Fibroblast of the conjunctiva (primary cell): ENCODE measurements at places on chromosomes 5 and 9.

DNA sequence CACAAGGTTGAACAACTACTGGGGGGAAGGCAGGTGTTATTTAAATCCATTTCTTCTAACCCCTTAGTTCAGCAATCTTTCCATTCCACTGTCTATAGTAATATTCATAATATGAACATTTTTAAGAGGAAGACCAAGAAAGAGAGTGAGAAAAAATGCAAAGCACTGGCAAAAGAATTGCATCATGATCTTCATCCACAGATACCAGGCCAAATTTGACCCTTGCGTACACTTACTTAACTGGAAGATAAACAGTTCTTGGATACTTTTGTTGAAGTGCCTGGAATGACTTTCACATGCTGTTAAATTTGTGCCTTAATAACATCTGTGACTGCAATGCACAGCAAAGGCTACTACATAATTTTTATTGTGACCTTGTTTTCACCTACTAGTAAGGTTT lies 1.8 kb downstream of the PFDN1 start:
- DNase-seq = no peak

DNA sequence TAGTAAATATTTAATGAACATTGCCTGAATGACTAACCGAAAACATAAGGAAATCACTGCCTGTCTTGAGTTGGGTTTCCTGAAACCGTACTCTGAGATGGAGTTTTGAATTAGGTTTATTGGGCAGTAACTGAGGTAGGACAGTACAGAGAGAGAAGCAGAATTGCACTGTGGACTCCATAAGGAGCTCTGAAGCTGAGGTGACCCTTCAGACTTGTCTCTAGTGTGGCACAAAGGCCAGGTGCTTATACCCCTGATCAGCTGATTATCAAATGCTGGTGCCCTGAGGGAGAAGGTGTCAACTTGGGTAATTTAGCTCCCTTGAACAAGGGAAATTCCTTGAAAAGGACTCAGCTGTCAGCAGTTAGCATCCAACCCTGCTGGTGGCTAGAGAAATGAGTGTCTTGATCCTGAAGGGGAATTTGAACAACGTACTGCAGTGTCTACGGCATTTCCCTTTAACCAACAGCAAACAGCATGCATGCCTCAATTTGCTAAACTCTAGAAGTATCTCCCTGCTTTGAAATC lies 135.0 kb upstream of the SMARCA2 start:
- no peak for DNase-seq

DNA sequence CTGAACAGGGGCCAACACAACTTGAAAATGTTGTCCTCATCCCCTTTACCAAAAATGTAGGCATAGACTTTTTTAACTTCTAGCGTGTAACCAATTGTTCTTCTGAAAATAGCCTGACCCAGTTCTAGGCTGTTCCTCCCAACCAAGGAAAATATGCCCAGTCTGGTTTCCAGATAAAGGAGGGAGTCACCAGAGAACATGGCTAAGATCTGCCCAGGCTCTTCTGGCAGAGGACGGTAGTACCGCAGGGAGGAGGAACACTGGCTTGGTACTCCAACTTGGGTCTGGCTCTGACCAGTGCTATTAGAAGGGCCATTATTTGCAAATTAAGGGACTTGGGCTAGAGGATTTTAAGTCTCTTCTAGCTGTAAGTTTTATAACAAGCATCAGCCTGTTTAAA lies 63.1 kb downstream of the GRAMD2B start:
- DNase-seq = no peak

GRCh38 chr5:153702265-153702664 lies 211.8 kb downstream of the GRIA1 start:
- no peak for DNase-seq

DNA sequence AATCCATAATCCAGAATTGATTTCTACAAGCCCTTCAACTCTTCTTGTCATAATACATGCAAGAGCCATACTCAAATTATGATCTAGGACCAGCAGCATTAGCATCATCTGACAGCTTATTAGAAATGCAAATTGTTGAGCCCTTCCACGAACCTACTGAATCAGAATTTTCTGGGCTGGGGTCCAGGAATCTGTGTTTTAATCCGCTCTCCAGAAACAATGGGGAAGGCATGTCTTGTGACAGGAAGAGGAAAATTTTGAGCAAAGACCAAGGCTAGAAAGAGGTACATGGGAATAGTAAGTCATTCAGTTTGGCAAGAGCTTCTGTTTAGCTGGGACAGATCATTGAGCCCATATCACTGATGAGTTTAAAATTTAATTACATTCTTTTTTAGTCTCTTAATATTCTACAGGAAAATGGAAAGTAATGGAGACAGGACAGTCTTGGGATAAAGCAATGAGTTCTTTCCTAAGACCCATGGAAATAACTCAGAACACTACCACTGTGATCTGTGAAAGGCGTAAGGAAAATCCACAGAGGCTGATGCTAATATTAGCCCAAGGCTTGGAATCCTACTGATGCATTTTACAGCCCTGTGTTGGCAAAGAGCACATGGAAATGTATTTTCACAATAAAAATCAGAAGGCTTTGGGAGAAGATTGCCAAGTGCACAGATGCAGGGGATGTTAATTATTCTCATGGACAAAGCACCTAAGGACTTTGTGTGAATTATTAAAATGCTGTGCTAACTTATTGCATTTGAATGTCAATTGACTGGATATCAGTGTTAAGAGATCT lies 73.7 kb upstream of the STK32A start:
- DNase-seq = no peak

GRCh38 chr9:107243742-107244141 lies 39.3 kb upstream of the RAD23B start:
- no peak for DNase-seq

GRCh38 chr5:176662371-176663333 lies 15.4 kb downstream of the TSPAN17 start:
- no peak for DNase-seq

- DNase-seq = peak; percentile 40
Observed at GRCh38 chr5:98248949-98249348, 524.5 kb upstream of the RGMB start.

DNA sequence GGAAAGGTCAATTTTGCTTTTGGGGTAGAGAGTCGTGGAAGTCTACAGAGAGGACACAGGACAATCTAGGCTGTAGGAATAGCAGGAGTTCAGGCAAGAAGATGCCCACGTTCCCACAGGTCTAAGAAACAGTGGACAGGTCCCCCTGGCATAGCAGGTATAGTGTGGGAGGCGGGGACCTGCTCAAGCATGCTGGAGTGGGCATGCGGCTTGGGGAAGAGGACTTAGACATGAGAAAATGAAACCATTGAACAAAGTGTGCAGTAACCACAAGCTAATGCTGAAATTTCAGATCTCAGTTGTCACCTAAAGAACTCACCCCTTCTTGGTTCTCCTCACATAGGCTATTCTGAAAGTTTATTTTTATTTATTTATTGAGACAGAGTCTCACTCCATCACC lies 142.8 kb upstream of the EFNA5 start:
- DNase-seq = no peak

DNA sequence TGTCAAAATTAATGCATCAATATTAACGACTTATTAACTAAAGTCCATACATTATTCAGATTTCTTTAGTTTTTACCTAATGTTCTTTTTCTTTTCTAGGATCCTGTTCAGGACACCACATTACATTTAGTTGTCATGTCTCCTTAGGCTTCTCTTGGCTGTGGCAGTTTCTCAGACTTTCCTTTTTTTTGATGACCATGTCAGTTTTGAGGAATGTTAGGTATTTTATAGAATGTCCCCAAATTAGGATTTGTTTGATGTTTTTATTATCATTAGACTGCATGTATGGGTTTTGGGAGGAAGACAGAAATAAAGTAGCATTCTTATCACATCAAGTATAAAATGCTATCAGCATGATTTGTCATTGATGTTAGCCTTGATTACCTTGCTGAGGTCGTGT lies 32.0 kb downstream of the ZCCHC7 start:
- DNase-seq = no peak

- DNase-seq = no peak
Observed at GRCh38 chr9:20760246-20760891, 76.3 kb downstream of the FOCAD start.

- no peak for DNase-seq
Observed at GRCh38 chr5:150710165-150710564, 9.3 kb upstream of the RBM22 start.

GRCh38 chr5:73019766-73020165 lies 63.9 kb downstream of the FCHO2 start:
- DNase-seq = no peak

DNA sequence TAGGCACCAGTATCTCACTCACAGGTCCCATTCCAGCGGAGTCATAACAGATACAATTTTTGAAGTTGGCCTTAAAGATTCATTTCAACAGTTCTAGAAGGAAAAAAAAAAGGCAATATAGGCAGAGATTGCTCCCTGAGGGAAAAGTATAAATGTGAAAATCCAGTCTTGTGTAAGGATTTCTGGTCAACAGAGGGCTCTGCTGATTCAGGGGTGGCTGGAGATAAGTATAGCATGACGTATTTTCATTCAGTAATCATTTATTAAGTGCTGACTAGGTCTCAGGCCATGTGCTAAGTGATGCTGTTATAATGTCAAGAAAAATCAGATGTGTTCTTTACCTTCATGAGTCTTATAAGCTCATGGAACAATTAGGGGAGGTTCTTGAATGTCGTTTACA lies 377.3 kb upstream of the MEF2C start:
- no peak for DNase-seq

- no peak for DNase-seq
Observed at GRCh38 chr9:104326912-104327311, 177.2 kb upstream of the OR13F1 start.

- DNase-seq = no peak
Observed at GRCh38 chr5:167217097-167217743, 1074.2 kb upstream of the WWC1 start.

GRCh38 chr5:179122411-179123108 lies 62.4 kb downstream of the ZNF354C start:
- DNase-seq = no peak

DNA sequence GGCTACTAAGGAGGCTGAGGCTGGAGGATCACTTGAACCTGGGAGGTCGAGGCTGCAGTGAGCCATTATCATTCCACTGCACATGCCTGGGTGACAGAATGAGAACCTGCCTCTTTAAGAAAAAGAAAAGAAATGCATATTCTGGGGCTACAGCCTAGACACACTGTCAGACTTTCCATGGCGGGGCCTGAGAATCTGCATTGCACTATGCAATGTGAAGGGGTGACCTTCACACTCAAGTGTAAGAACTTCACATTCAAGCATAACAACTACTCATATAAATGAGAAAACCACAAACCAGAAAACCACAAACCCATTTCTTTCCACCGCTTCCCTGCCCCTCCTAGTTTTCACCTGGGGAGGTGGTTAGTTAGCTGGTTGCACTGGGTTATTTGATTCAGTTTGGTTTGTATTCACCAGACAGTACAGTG lies 18.0 kb upstream of the FBP2 start:
- DNase-seq = no peak

GRCh38 chr9:96071076-96071814 lies 195.8 kb downstream of the ERCC6L2 start:
- peak; percentile 72 for DNase-seq

DNA sequence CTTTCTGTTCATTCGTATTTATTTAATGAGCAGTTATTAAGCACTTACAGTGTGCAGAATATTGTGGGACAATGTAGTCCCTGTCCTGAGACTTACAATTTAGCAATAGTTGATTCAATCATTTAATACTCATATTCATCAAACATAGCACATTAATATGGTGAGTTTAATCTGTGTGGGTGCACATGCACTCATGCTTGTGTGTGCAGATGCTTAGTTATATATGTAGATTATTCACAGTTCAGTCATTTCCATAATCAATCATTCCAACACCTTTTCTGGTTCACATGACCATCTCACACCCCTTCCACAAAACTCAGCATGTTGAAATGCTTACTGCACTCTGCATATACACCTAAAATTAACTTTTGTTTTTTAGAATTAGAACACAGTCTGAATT lies 321.6 kb upstream of the RFX3 start:
- DNase-seq = no peak

GRCh38 chr5:76305269-76305668 lies 97.8 kb upstream of the IQGAP2 start:
- no peak for DNase-seq

- no peak for DNase-seq
Observed at GRCh38 chr9:129523943-129524581, 96.8 kb downstream of the C9orf50 start.

DNA sequence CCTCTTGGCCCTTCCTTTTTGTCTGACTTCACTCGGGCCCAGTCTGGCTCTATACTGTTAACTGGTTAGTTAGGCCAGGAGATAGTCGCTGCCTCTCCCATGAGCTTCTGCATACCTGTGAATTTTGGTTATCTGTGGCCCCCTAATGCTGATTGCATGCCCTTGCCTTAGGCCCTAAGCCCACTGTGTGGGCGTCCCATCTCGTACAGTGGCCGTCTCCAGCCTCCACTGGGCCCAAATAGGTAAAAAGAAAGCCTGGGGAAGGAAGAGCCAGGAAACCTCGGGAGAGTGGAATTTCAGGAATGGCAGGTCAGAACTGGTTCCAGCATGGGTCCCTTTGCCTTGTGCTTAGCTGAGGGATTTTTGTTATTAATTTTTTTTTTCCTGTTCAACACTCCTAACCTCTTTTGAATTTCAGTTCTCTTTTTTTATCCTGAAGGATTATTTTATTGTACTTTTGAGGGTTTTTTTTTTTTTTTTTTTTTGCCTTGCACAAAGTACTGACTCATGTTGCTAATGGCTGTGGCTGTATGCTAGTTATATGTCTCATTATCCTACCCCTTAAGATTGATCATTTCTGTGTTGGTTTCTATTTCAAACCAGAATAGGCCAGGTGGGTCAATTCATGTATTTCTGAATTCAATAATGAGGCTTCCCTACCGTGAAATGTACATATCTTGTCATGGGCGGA lies 3.4 kb downstream of the PRRC2B start:
- no peak for DNase-seq

- DNase-seq = no peak
Observed at GRCh38 chr5:123505633-123506032, 6.3 kb upstream of the CSNK1G3 start.

GRCh38 chr9:76615177-76615603 lies 149.0 kb upstream of the PCA3 start:
- DNase-seq = no peak

DNA sequence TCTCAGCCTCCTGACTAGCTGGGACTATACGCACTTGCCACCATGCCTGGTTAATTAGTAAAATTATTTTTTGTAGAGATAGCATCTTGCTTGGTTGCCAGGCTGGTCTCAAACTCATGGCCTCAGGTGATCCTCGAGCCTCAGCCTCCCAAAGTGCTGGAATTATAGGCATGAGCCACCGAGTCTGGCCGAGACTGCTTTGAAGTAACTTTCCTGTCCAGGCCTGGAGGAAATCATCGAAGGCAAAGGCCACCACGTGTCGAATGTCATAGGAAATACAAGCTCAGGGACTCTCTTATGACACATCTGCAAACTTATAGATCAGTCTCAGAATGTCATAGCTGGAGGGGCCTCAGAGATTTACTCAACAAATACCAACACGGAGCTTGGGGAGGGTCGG lies 25.1 kb downstream of the RAPGEF1 start:
- DNase-seq = no peak

- no peak for DNase-seq
Observed at GRCh38 chr5:39190311-39191102, 28.9 kb downstream of the FYB1 start.

DNA sequence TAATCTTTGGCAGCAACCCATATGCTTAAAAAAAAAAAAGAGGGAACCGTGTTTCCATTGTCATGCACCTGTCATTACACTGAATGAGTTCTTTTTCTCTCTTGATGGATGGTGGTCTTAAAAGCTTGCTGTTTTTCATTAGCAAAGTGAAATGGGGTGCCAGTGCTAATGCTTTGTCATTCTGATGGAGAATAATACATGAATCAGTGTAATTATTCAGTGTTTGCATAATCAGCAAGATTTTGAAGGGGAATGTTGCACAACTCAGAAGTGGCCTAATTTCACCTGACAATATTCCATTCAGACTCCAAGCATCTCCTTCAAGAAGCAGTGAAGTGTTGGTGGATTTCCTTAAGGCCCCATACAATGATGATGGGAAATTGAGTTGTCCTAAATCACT lies 38.1 kb downstream of the MAP1B start:
- no peak for DNase-seq
